ENCODE measurements at places on chromosomes 4 and X. TPM values are rescaled to one million over a fixed set of nuclear protein-coding genes. Genes with fewer than 3 reads are reported as not detected.

DNA sequence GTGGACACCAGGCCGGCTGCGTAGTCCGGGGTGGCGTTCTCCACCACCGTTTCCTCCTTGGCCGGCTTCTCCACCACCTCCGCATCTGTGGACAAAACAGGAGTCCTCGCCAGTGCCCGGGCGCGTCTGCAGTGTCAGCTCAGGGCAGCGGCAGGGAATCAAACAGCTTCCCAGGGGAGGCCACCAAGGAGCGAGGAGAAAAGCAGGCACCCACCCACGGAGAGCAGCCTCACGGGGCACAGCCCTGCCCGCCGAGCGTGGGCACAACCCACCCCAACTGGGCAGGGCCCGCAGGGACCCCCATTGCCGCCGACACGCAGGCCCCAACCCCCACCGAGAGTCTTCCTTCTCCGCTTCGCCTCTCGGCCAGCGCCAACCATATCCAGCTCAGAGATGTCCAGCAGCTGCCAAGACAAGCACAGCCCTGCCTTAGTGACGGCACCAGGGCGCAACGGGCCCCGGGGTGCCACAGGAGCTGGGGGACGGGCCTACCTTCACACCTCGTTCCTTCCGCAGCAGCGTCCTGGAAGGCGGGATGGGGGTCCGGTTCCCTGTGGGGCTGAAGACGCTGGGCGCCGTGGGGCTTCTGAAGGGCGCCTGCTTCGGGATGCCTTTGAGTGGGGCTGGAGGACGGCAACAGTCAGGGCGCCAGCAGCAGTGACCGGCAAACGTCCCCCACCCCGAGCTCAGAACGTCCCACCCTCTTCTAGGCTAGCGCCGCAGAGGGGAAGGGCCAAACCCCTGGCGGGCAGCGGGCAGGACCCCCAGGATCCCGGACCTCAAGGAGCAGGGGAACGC is 22.8 kb downstream of the NELFA start:
- peaks cover 82% of the 10 kb centered on the region for H3K36me3 ChIP-seq
- H3K4me3 ChIP-seq: no peak overlapping the region
- peak; percentile 34 for DNase-seq

GRCh38 chrX:132463411-132463810 is 25.4 kb downstream of the MBNL3 start:
- no peak overlapping the region for H3K27ac ChIP-seq
- H3K4me3 ChIP-seq: no peak overlapping the region
- no peaks in the 10 kb centered on the region for H3K36me3 ChIP-seq
- peak; percentile 6 for DNase-seq
- no peaks in the 10 kb centered on the region for H3K4me1 ChIP-seq

- no peaks in the 10 kb centered on the region for H3K27me3 ChIP-seq
- H3K4me1 ChIP-seq: peaks cover 2% of the 10 kb centered on the region
Measured at GRCh38 chrX:97638621-97639020, 754.9 kb downstream of the RPA4 start.

DNA sequence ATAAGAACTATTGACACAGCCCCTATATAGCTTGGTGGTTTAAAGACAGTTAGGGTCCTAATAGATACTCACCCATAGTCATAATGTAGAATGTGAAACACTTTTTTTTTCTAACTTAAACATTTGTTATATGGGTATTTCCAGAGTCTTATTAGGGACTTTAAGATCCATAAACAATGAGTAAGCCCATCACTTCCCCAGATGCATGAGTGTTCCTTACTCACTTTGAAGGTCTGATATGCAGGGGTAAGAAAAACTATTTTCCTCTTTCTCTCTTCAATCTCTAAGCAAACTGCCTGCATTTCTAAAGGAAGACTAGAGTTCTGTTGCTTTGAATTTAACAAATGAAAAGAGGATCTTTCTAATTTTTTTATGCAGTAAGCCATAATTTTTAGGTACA is 443.6 kb upstream of the PITX2 start:
- H3K27ac ChIP-seq: no peak overlapping the region
- DNase-seq: no peak
- H3K27me3 ChIP-seq: no peaks in the 10 kb centered on the region
- H3K36me3 ChIP-seq: no peaks in the 10 kb centered on the region
- H3K4me3 ChIP-seq: no peak overlapping the region

DNA sequence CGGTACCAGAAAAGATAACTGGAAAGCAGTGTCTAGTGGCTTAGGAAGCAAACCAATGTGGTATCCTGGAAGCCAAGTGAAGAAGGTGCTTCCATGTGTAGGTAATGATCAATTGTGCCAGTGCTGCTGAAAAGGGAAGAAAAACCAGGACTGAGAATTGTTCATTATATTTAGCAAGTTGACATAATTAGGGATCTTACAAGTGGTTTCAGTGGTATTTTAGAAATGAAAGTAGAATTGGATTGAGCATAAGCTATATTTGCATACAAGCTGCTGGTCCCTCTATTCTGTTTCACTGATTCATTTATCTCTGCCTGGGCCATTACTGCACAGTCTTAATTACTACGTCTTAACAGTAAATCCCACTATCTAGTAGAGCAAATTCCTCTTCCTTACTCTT is 32.3 kb downstream of the PRDM8 start:
- DNase-seq: no peak
- H3K4me1 ChIP-seq: peaks cover 24% of the 10 kb centered on the region
- H3K27me3 ChIP-seq: no peaks in the 10 kb centered on the region
- H3K27ac ChIP-seq: no peak overlapping the region
- H3K36me3 ChIP-seq: no peaks in the 10 kb centered on the region

DNA sequence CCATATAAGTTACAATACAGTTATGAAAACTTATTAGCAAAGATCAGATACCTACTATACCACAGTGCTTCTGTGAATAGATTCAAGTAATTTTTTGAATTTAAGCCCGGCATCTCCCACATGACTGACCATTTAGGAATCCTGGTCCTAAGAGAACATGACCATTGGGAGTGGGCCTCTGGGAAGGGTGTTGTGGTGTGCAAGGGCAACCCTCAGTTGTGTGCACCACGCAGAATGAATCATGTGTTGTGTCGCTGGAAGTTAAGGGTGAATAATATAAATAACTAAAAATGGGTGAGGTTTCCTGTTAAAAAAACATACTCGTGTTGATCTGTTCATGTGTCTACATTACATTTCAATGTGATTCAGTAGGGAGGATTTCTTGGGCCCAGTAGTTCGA is 15.5 kb downstream of the CPE start:
- no peak for DNase-seq
- H3K36me3 ChIP-seq: no peaks in the 10 kb centered on the region
- peaks cover 4% of the 10 kb centered on the region for H3K4me1 ChIP-seq
- no peaks in the 10 kb centered on the region for H3K27me3 ChIP-seq
- no peak overlapping the region for H3K27ac ChIP-seq

GRCh38 chr4:165828928-165829327 is 44.1 kb upstream of the TLL1 start:
- H3K4me3 ChIP-seq: no peak overlapping the region
- DNase-seq: no peak
- no peaks in the 10 kb centered on the region for H3K36me3 ChIP-seq
- no peak overlapping the region for H3K27ac ChIP-seq
- no peaks in the 10 kb centered on the region for H3K4me1 ChIP-seq

GRCh38 chr4:121777625-121778024 is 12.7 kb upstream of the SMIM43 start:
- DNase-seq: no peak
- H3K4me1 ChIP-seq: peaks cover 18% of the 10 kb centered on the region
- H3K27ac ChIP-seq: peak overlapping the region; percentile 75
- H3K27me3 ChIP-seq: no peaks in the 10 kb centered on the region
- no peaks in the 10 kb centered on the region for H3K36me3 ChIP-seq

- no peak overlapping the region for H3K4me3 ChIP-seq
- H3K36me3 ChIP-seq: peaks cover 17% of the 10 kb centered on the region
- no peak for DNase-seq
- H3K4me1 ChIP-seq: 0 out of 2 replicates have a peak, but pooled peaks cover 14% of the 10 kb centered on the region
- no peak overlapping the region for H3K27ac ChIP-seq
Measured at GRCh38 chr4:1714303-1715001, 2.3 kb upstream of the SLBP start.

- no peaks in the 10 kb centered on the region for H3K27me3 ChIP-seq
- no peak overlapping the region for H3K27ac ChIP-seq
- DNase-seq: no peak
- no peaks in the 10 kb centered on the region for H3K36me3 ChIP-seq
- no peak overlapping the region for H3K4me3 ChIP-seq
- H3K4me1 ChIP-seq: no peaks in the 10 kb centered on the region
Measured at GRCh38 chr4:43882470-43882869, 566.1 kb downstream of the KCTD8 start.

GRCh38 chrX:130848763-130849162 is 54.2 kb downstream of the ENOX2 start:
- H3K4me3 ChIP-seq: no peak overlapping the region
- H3K4me1 ChIP-seq: no peaks in the 10 kb centered on the region
- no peaks in the 10 kb centered on the region for H3K27me3 ChIP-seq
- no peak for DNase-seq
- no peaks in the 10 kb centered on the region for H3K36me3 ChIP-seq

GRCh38 chr4:170193496-170193895 is 103.7 kb upstream of the AADAT start:
- H3K4me3 ChIP-seq: no peak overlapping the region
- no peaks in the 10 kb centered on the region for H3K36me3 ChIP-seq
- H3K27me3 ChIP-seq: no peaks in the 10 kb centered on the region
- DNase-seq: no peak

- no peaks in the 10 kb centered on the region for H3K36me3 ChIP-seq
- no peaks in the 10 kb centered on the region for H3K27me3 ChIP-seq
- no peak overlapping the region for H3K4me3 ChIP-seq
- H3K27ac ChIP-seq: no peak overlapping the region
- no peak for DNase-seq
Measured at GRCh38 chrX:1493877-1494510, 41.3 kb upstream of the ASMTL start.

DNA sequence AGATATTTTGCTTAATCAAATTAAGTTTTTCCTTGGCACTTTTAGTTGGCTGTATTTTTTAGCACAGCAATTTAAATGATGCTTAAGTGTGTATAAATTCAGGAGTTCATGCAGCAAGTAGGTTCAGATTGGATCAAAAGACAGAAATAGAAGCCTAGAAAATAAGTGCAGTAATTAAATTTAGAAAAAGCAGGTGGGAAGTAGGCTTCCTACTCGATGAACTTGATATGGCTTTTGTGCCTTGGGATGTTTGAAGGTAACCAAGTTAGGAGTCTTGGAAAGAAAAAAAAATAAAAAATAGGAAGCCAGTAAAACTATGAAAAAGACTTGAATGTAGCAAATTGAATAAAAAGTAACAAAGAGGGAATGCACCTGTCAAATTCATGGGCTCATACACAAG is 372.3 kb downstream of the SPOCK3 start:
- H3K27ac ChIP-seq: no peak overlapping the region
- no peaks in the 10 kb centered on the region for H3K4me1 ChIP-seq
- H3K4me3 ChIP-seq: no peak overlapping the region
- no peaks in the 10 kb centered on the region for H3K27me3 ChIP-seq

DNA sequence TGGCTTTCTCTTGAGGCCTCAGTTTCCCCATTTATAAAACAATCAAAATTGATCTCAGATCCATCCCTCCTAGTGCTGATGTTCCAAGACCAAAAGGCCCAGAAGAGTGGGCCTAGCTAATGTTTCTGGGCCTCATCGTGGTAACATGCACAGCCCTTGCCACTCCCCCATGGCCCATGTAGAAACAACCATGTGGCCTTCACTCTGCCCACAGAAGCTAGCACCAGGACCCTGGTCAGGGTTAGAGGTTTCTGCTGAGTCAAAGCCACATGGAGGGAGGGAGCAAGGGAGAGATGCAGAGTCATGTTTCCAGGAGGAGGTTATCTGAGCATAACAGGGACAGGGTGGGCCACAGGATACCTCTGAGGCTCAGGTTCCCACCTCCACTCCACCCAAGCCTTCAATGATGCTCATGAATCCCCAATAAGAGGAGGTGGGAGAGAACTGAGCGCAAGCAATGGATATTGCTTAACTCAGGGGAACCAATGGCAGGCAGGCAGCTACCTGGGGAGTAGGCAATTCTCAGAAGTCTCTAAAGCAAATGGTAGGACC is 16.9 kb downstream of the OTUD5 start:
- no peak overlapping the region for H3K27ac ChIP-seq
- DNase-seq: no peak
- no peak overlapping the region for H3K4me3 ChIP-seq
- H3K27me3 ChIP-seq: no peaks in the 10 kb centered on the region
- no peaks in the 10 kb centered on the region for H3K4me1 ChIP-seq

GRCh38 chrX:586351-586750 is 44.2 kb upstream of the SHOX start:
- H3K27ac ChIP-seq: no peak overlapping the region
- no peak overlapping the region for H3K4me3 ChIP-seq
- DNase-seq: no peak
- no peaks in the 10 kb centered on the region for H3K4me1 ChIP-seq
- no peaks in the 10 kb centered on the region for H3K36me3 ChIP-seq
- H3K27me3 ChIP-seq: peaks cover 5% of the 10 kb centered on the region

GRCh38 chr4:122384245-122384644 is 5.4 kb downstream of the ADAD1 start:
- H3K36me3 ChIP-seq: no peaks in the 10 kb centered on the region
- no peak overlapping the region for H3K27ac ChIP-seq
- no peak overlapping the region for H3K4me3 ChIP-seq

DNA sequence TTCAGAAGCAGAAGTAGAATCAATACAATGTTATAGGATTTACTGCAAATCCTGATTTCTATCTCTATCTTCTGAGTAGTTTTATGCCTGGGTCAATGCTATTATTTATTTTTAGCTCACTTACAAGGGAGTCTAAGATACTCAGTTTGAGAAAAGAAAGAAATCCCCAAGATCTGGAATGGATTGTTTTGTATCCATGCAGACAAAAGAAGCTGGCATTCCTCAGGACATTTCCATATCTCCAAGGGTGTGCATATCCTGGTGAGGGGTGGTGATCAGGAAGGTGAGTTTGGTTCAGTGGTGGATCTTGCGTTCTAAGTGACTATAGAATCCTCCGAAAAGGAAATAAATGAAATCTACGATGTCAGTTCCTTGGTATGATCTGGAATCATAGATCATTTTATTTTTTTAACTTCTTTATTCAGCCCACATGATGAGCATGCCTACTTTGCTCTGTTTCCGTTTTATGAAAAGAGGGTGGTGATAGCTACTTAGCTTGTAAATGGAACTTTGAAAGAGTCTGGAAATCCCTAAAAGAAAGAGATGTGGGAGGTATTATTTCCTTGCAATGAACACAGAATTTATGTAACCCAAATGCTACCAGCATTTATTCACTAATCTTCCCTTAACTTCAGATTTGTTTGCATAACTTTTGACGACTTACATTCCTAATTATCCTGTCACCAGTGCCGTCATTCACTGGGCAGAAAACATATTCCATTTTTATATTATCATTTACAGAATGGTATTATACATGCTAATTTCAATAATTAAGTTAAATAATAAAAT is 81.1 kb upstream of the RAPGEF2 start:
- H3K27me3 ChIP-seq: no peaks in the 10 kb centered on the region
- H3K4me1 ChIP-seq: peaks cover 13% of the 10 kb centered on the region
- no peaks in the 10 kb centered on the region for H3K36me3 ChIP-seq

GRCh38 chr4:40998675-40999358 is 215.5 kb downstream of the APBB2 start:
- H3K4me3 ChIP-seq: no peak overlapping the region
- H3K4me1 ChIP-seq: peaks cover 2% of the 10 kb centered on the region
- no peak for DNase-seq
- no peaks in the 10 kb centered on the region for H3K36me3 ChIP-seq
- no peaks in the 10 kb centered on the region for H3K27me3 ChIP-seq
- H3K27ac ChIP-seq: no peak overlapping the region

The SYN1 gene
- polyA plus RNA-seq: 0.02 TPM

The XAGE1A gene
- 16.0 TPM for polyA plus RNA-seq

The P2RY4 gene
- polyA plus RNA-seq: 0.05 TPM

The FNIP2 gene
- polyA plus RNA-seq: 0.97 TPM

The MAGEB17 gene
- 0.13 TPM for polyA plus RNA-seq

The DMRTC1 gene
- not detected for polyA plus RNA-seq

The TRIM75 gene
- not detected for polyA plus RNA-seq

The ANXA5 gene
- 420 TPM for polyA plus RNA-seq

The SMARCA5 gene
- 7.5 TPM for polyA plus RNA-seq

The MAGEA12 gene
- polyA plus RNA-seq: 81.1 TPM

The PNMA6A gene
- 0.71 TPM for polyA plus RNA-seq

The TCEAL2 gene
- 0.12 TPM for polyA plus RNA-seq
